Memory B cell (primary cell): ENCODE measurements at places on chromosomes 1 and 21.
A peak's percentile ranks its signal among the peaks of the same experiment; 100 is the strongest.

GRCh38 chr1:193013707-193014106, 45.5 kb downstream of the UCHL5 start:
- no peak for DNase-seq
- H3K4me1 ChIP-seq, result no peaks in the 10 kb centered on the region
- H3K36me3 ChIP-seq, result peaks cover 2% of the 10 kb centered on the region
- no peak overlapping the region for H3K4me3 ChIP-seq
- H3K27me3 ChIP-seq, result no peaks in the 10 kb centered on the region

DNA sequence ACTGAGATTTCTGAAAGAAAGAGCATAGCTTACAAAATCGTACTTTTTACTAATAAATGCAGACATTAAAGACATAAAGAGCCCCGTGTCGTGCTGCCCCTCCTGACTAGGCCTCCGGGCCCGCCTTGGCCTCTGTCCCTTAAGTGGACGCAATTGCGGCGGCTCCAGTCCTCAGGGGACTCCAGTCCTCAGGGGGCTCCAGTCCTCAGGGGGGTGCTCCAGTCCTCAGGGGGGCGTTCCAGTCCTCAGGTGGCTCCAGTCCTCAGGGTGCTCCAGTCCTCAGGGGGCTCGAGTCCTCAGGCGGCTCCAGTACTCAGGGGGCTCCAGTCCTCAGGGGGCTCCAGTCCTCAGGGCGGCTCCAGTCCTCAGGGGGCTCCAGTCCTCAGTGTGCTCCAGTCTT, 10.6 kb upstream of the OR2M2 start:
- H3K4me3 ChIP-seq, result no peak overlapping the region
- H3K27me3 ChIP-seq, result no peaks in the 10 kb centered on the region
- no peaks in the 10 kb centered on the region for H3K36me3 ChIP-seq

- no peak overlapping the region for H3K4me3 ChIP-seq
- H3K36me3 ChIP-seq, result no peaks in the 10 kb centered on the region
- DNase-seq, result no peak
- no peaks in the 10 kb centered on the region for H3K4me1 ChIP-seq
- no peak overlapping the region for H3K27ac ChIP-seq
Observed at GRCh38 chr1:96292141-96292540, 429.4 kb upstream of the PTBP2 start.

DNA sequence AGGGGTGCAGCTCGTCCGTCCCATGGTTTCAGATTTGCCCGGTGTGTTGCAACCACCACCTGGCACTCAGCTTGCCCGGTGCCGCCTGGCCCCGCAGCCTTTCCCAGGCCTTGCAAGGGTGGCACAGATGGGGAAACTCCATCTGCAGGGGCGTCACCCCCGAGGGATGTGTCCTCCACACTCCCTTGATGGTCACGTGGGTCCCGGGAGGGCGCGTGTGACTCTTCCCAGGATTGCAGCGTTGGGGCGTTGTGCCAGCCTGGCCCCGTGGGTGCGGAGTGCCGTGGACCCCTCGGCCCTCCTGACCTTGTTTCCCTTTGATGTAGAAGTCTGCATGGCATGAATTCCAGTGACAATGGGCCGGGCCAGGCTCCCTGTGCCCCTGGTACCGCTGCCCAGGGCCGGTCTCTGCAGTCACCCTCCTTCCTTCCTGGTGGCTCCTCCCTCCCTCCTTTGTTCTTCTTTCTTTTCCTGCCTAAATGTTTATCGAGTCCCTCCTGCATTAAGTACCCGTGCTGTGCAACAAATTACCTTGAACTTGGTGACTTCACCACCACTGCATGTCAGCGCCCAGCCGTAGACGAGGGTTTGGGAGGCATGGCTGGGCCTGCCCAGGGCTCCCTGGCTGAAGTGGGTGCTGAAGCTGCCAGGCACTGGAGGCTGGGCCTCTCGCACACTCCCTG, 22.9 kb downstream of the RRP1 start:
- peaks cover 3% of the 10 kb centered on the region for H3K36me3 ChIP-seq
- H3K4me1 ChIP-seq, result peaks cover 17% of the 10 kb centered on the region
- H3K27ac ChIP-seq, result no peak overlapping the region
- H3K4me3 ChIP-seq, result no peak overlapping the region
- H3K27me3 ChIP-seq, result peaks cover 21% of the 10 kb centered on the region
- no peak for DNase-seq

GRCh38 chr1:160117709-160118183, 2.2 kb downstream of the ATP1A2 start:
- no peak overlapping the region for H3K4me3 ChIP-seq
- H3K36me3 ChIP-seq, result no peaks in the 10 kb centered on the region
- no peak for DNase-seq
- no peak overlapping the region for H3K27ac ChIP-seq

DNA sequence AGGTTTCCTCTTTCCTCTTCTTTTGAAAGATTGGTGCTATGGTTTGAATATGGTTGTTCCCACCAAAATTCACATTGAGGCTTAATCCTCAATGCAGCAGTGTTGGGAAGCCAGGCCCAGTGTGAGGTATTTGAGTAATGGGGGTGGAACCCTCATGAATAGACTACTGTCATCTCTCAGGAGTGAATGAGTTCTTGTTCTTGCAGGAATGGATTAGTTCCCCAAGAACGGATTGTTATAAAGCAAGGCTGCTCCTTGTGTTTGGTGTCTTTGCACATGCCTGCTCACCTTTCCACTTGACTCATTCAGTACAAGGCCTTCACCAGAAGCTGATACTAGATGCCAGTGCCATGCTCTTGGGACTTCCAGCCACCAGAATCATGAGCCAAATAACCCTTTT, 223.2 kb downstream of the BACH1 start:
- no peak overlapping the region for H3K27ac ChIP-seq
- H3K4me1 ChIP-seq, result no peaks in the 10 kb centered on the region
- H3K36me3 ChIP-seq, result peaks cover 12% of the 10 kb centered on the region
- no peaks in the 10 kb centered on the region for H3K27me3 ChIP-seq
- H3K4me3 ChIP-seq, result no peak overlapping the region

- H3K36me3 ChIP-seq, result no peaks in the 10 kb centered on the region
- DNase-seq, result no peak
- H3K27me3 ChIP-seq, result peaks cover 1% of the 10 kb centered on the region
- no peak overlapping the region for H3K27ac ChIP-seq
Observed at GRCh38 chr1:234973426-234974250, 155.0 kb downstream of the TOMM20 start.

DNA sequence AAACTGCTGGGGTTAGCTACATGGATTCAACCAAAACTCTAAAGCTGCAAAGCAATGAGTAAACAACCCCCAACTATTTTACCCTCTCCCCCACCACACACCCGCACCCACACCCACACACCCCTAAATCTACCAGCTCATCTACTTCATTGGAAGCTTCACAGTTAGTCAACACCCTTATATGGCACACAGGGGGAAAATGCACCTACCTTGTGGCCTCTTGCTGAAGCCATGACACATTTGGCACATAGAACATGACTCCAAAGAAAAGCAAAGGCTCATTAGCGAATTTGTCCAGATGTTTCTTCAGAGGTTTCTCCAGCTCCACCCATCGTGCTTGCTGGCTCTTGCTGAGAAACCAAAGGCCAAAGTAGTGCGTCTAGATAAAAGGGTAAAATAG, 99.8 kb downstream of the PTPN14 start:
- no peaks in the 10 kb centered on the region for H3K4me1 ChIP-seq
- no peak for DNase-seq
- no peaks in the 10 kb centered on the region for H3K36me3 ChIP-seq
- peaks cover 3% of the 10 kb centered on the region for H3K27me3 ChIP-seq
- H3K4me3 ChIP-seq, result no peak overlapping the region

DNA sequence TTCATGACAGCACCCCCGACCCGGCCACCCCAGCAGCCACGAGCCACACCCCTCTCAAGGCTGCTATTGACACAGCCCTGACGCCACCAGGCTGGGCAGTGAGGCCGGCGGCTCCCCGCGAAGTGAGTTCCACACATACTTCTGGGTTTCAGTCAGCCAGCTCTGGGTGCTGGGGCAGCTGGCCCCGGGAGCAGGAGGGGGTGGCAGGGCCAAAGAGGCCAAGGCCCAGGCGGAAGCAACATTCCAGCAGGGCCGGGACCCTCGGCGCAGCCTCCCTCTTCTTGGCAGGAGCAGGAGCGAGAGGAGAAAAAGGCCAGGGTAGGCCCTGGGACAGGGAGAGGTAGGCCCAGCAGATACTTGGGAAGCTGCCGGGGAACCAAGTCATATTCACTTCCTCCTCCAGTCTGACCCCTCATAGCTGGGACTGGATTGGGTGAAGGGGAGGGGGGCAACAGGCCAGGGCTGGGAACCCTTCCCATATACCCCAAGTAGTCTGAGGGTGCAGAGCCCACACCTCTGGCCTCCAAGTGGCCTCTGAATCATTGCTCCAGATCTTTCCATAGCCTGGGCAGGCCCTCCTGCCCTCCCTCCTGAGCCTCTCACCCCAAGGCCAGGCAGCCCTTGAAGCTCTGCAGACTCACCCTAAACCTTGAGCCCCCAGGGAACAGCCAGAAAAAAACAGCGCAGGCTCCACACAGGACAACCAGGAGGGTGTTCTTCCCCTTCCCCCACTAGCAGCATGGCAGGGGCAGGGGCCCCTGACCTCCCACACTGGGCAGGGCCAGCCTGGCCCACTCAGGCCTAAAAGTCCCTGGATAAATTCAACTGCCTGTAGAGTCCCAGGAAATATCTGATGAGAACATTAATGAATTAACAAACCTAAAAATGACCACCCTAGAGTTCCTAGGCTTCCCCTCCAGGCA, 5.7 kb downstream of the HSPG2 start:
- peaks cover 5% of the 10 kb centered on the region for H3K4me1 ChIP-seq
- H3K27me3 ChIP-seq, result peaks cover 10% of the 10 kb centered on the region
- no peak overlapping the region for H3K27ac ChIP-seq
- no peak for DNase-seq
- H3K4me3 ChIP-seq, result no peak overlapping the region

DNA sequence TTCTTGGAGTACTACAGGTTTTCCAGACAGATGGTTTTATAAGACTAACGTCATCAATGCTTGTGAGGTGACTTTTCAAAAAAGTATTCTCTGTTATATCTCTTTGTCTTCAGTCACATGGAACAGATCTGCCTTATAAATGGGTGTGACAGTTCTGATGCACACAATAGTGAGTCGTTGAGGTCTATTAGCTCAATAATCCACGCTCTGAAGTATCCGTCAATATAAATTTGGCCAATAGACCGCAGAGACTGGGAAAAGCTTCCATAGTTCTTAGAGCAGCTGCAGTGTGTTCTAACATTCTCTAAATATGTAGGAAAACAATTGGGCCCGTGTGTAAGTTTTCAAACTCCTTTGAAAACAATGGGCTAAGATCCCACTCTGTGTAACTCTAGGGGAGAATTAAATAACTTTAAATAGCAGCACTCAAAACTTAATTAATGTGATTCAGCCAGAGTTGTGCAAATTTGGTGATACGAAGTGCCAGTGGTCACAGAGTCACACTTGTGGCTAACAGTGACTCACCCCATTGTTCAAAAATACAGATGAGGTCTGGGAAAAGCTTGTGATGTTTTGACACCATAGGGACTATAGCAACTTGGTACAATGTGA, 316.0 kb downstream of the LMO4 start:
- no peaks in the 10 kb centered on the region for H3K27me3 ChIP-seq
- DNase-seq, result no peak
- no peak overlapping the region for H3K4me3 ChIP-seq
- H3K36me3 ChIP-seq, result no peaks in the 10 kb centered on the region
- H3K4me1 ChIP-seq, result no peaks in the 10 kb centered on the region

GRCh38 chr21:25938658-25939395, 204.1 kb downstream of the GABPA start:
- no peak overlapping the region for H3K27ac ChIP-seq
- no peak overlapping the region for H3K4me3 ChIP-seq
- peaks cover 3% of the 10 kb centered on the region for H3K36me3 ChIP-seq
- no peaks in the 10 kb centered on the region for H3K27me3 ChIP-seq
- H3K4me1 ChIP-seq, result peaks cover 5% of the 10 kb centered on the region

GRCh38 chr1:116284819-116285390, 88.1 kb upstream of the ATP1A1 start:
- DNase-seq, result no peak
- peaks cover 2% of the 10 kb centered on the region for H3K36me3 ChIP-seq
- H3K27ac ChIP-seq, result no peak overlapping the region
- H3K4me1 ChIP-seq, result peaks cover 9% of the 10 kb centered on the region
- no peak overlapping the region for H3K4me3 ChIP-seq

DNA sequence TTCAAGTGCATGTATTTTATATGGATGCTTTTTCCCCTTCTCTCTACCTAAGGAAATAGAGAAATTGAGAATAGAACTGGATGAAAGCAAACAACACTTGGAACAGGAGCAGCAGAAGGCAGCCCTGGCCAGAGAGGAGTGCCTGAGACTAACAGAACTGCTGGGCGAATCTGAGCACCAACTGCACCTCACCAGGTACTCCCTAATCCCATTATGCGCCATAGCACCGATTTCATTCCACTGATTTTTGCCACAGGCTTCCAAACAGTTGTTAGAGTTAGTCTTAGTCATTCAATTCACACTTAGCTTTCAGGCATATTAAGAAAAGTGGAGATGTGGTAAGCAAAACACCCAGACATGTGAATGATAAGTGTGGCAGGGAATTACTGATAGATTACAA, 122.8 kb downstream of the SDCCAG8 start:
- H3K27me3 ChIP-seq, result no peaks in the 10 kb centered on the region
- no peak overlapping the region for H3K4me3 ChIP-seq
- no peak overlapping the region for H3K27ac ChIP-seq
- DNase-seq, result no peak

DNA sequence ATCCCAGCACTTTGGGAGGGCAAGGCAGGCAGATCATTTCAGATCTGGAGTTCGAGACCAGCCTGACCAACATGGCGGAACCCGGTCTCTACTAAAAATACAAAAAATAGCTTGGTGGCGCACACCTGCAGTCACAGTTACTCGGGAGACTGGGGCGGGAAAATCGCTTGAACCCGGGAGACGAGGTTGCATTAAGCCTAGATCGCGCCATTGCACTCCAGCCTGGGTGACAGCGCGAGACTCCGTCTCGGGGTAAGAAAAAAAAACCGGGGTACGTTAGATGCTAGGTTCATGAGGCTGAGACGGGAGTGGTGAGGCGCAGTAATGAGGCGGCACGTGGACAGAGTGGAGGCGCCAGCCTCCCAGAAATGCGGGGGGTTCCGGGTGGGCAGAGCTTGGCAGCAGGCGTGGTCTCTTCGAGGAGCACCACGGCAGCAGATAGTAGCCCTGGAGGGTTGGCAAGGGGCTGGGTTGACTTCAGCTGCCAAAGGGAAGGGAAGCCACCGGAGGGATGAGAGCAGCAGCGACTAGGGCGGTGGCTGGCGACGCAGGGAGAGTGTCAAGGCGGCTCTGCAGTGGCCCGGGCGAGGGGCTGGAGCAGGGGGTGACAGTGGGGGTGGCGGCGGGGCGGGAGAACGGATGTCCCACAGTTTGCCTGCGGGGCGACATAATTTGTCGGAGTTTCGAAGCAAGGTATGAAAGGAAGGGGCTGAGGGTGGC, 832 bp downstream of the MRPL20 start:
- peak overlapping the region; percentile 97 for H3K27ac ChIP-seq
- peaks cover 21% of the 10 kb centered on the region for H3K4me1 ChIP-seq
- DNase-seq, result no peak

DNA sequence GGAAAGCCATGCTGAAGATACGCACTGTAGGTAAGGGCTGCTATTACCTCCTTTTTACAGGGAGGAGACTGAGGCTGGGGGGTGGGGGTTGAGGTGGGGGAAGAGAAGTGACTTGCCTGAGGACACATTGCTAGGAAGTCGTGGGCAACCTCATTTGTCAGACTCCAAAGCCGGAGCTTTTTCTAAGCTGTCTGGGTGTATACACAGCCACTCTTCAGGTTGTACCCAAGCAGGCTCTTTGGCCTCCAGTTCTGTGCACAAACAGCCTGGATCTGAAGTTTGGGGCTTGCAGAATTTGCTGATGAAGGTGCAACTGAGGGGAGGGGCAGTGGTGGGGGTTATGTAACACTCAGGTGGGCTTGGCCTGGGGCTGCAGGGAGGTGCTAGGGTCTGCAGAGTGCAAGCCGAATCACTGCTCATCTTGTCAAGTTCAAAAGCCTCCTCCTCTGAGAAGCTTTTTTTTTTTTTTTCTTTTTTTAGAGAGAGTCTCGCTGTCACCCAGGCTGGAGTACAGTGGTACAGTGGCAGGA, 16.9 kb downstream of the TINAGL1 start:
- no peak for DNase-seq
- no peak overlapping the region for H3K27ac ChIP-seq
- no peak overlapping the region for H3K4me3 ChIP-seq
- H3K27me3 ChIP-seq, result peaks cover 22% of the 10 kb centered on the region
- peaks cover 6% of the 10 kb centered on the region for H3K4me1 ChIP-seq
